ENCODE measurements at places on chromosomes 11 and 22.
A peak's percentile ranks its signal among the peaks of the same experiment; 100 is the strongest.

- DNase-seq, result no peak
These were observed 37.5 kb downstream of the ATG16L2 start for GRCh38 chr11:72851726-72852125.

DNA sequence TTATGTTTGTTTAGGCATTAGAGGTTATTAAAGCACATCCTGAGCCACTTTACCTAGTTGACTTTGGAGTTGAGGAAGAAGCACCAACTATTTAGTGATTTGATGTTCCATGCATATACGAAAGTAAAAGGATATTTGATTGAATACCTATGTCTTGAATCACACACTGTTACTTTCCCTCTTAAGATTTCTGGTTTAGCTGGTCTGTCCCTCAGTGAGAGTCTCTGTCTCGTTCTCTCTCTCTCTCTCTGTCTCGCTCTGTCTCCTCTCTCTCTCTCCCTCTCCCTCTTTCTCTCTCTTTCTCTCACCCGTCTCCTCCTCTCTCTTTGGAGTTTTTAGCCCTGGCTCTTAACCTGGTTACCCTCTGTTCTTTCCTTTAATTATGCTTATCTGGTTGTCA lies 11.0 kb downstream of the CTNND1 start:
- peak; percentile 29 for DNase-seq

- DNase-seq, result no peak
These were observed 49.9 kb downstream of the RSF1 start for GRCh38 chr11:77770629-77771028.

DNA sequence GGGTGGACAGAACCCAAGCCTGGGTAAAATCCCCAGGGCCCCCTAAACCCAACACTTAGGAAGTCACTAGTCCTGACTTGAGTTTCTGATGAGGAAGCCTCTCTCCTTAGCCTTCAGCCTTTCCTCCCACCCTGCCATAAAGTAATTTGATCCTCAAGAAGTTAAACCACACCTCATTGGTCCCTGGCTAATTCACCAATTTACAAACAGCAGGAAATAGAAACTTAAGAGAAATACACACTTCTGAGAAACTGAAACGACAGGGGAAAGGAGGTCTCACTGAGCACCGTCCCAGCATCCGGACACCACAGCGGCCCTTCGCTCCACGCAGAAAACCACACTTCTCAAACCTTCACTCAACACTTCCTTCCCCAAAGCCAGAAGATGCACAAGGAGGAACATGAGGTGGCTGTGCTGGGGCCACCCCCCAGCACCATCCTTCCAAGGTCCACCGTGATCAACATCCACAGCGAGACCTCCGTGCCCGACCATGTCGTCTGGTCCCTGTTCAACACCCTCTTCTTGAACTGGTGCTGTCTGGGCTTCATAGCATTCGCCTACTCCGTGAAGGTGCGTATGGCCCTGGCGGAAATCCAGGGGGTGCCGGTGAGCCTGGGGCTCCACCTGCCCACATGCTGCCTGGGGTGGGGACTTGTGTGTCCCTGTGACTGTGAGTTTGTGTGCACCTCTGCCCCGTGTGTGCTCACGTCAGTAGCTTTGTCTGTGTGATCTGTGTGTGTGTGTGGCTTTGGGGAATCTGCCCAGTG lies at the start of gene IFITM1:
Gene IFITM1, plus strand, starts transcription at position 254 of the 767 bp plus-strand sequence. Its CDS starts 131 bp downstream, at position 385.
- peak; percentile 72 for DNase-seq

- no peak for DNase-seq
These were observed 25.8 kb downstream of the MRGPRD start for GRCh38 chr11:68954836-68955606.

GRCh38 chr11:8685306-8685705 lies 2.7 kb downstream of the RPL27A start:
- no peak for DNase-seq

DNA sequence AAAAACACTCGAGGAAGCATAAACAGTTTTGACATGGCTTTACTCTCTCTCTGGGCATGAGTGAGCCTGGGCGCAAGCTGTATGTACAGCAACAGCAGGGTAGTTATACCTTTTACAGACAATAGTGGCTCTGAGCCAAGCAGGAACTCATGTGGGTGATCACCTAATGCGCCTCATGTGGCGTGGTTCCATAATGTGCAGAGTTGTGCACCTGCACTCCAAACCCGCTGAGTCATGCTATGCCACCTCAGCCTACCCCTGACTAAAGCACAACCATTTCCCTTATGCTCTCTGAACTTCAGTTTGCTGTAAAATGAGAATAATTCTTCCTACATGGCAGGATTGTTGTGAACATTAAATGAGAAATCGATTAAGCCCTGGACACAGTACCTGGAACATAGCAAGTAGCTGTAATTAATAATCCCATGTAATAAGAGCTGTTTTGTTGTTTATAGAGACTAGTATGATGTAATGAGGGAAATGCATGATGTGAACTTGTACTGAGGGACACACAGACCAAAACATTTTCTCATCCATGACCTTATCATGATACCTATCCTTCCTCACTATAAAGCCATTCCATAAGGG lies 71.6 kb downstream of the CCDC34 start:
- no peak for DNase-seq

DNA sequence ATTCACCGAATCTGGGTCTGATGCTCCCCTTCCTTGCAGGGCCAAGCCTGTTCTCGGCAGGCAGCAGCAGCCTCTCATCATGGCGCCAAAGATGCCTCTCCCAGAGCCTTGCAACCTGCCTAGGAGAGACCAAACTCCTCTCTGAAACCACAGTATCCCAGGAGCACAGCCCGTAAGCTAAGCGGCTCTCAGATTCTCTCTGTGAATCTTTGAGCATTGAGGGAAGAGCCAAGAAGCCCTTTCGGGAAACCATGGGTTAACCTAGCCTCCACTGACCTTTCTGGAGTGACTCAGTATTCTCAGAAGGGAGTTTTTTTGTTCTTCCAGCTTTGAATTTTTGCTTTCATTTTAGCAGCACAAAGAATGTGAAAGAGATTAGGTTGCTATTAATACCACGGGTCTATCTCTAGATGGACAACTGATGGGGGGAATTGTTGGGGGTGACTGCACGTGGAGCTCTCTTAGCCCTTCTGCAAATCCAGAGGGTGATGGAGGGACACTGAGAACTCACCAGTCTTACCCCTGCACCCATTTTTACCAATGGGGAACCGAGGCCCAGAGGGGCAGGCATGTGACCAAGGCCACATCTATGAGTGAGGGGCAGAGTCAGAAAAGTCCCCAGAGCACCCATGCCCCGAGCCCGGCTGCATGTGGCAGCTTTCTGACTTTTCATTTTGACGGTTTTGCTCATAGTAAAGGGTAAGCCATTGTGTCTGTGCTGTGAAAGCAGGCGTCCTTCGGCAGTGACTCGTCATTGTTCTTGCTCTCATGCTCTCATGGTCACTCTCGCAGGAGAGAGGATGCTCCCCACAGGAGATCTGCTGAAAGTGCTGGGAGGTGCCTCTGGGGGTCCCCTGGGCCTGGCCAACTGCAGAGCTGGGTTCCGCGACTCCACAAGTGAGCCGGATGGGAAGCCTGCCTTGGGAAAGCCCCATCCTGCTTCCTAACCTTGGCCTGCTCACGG lies 36.0 kb downstream of the IRAG1 start:
- peak; percentile 78 for DNase-seq

GRCh38 chr11:70931430-70931829 lies 320.9 kb downstream of the SHANK2 start:
- DNase-seq, result no peak

DNA sequence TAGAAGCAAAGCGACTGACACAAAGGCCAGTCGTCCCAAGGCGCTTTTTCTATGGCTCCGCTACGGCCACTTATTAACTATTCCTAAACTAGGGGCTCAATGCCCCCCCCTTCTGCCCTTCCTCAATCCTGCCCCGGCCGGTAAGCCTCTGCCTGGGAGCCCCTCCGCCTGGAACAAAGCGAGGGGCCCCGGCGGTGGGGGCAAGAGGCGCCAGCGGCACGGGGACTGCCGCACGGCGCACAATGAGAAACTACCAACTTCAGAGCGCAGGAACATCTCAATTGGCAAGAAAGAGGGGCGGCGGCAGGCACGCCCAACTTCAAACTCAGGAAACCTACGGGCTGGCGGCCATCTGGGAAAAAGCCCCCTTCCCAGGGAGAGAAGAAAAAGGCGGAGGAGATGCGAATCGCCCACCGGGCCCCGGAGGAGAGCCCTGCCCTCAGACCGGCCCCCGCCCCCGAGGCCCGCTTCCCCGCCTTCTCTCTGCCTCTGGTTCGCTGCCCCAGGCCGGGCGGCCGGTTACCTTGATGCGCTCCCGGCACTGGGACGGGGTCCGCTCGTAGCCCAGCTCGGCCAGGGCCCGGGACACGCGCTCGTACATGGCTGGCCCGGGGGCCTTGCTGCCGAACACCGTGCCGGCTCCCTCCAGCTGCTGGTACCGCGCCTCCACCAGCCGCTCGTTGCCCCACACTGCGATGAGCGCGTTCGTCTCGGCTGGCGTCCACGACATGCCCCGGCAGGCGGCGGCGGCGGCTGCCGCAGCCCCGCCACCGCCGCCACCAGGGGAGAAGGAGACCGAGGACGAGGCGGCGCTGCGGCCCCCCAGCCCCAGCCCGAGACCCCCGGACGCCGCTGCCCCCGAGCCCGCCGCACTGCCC lies 619 bp downstream of the MSANTD2 start:
- peak; percentile 13 for DNase-seq

DNA sequence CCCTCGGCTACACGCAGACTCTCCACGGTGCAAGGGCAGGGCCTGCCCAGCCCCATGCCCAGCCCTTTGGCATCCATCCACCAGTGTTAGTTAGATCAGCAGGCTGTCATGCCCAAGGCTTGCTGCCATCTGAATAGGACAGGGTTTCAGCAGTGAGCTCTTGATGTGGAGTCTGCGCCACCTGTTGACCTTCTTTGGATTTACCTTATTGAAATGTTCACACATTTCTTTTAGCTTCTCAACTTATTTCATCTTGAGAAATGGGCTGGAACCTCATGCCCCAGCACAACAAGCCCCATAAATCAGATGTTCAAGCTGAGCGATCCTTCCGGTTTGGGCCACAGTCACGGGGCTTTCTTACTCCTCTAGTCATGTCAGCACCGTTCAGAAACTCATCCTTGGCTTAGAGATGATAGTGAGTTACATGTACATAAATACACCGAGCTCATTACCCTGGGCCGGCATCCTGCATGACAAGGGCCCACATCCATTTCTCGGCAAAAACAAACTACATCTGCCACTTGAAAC lies 61.7 kb downstream of the PARVB start:
- peak; percentile 46 for DNase-seq

DNA sequence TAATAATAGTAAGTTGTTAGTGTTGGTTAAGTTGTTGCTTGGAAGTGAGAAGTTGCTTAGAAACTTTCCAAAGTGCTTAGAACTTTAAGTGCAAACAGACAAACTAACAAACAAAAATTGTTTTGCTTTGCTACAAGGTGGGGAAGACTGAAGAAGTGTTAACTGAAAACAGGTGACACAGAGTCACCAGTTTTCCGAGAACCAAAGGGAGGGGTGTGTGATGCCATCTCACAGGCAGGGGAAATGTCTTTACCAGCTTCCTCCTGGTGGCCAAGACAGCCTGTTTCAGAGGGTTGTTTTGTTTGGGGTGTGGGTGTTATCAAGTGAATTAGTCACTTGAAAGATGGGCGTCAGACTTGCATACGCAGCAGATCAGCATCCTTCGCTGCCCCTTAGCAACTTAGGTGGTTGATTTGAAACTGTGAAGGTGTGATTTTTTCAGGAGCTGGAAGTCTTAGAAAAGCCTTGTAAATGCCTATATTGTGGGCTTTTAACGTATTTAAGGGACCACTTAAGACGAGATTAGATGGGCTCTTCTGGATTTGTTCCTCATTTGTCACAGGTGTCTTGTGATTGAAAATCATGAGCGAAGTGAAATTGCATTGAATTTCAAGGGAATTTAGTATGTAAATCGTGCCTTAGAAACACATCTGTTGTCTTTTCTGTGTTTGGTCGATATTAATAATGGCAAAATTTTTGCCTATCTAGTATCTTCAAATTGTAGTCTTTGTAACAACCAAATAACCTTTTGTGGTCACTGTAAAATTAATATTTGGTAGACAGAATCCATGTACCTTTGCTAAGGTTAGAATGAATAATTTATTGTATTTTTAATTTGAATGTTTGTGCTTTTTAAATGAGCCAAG lies 2.7 kb downstream of the NEAT1 start:
- peak; percentile 76 for DNase-seq

Measured in fibroblast of skin of abdomen (primary cell).